Endothelial cell (in vitro differentiated cells): ENCODE measurements at places on chromosomes 16 and 17.

DNA sequence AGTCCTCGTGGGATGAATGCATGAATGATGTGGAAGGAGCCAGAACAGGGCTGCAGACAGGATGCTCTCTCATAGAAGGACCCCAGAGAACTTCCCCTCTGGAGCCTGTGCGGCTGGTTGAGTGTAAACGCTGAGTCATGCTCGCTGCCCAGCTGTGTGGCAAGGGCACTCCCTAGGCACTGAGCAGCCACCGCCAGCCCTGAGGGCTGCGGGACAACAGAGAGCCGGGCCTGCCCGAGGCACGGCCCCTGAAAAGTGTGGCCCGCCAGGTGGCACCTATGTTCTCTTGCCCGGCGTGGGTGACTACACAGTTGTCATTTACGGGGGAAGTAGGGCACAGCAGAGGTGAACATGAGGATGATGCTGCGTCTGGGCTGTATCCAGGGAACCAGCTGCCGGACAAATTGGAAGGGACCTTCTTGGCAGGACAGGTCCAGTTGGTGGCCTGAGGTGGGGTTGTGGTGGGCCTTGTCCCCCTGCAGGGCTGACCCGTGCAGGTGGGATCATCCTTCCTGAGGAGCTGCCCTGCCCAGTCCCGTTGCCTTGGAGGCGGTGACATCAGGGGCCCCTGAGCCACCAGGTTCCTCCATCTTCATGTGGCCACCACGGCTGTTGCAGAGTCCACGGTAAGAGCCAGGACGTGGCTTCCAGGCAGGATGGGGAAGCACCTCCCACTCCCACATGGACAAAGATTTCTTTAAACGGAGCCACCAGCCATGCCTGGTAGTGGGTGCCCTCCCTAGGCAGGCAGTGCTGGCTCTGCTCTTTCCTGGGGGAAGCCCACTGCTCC lies 94.8 kb upstream of the CBX4 start:
- DNase-seq = no peak

DNA sequence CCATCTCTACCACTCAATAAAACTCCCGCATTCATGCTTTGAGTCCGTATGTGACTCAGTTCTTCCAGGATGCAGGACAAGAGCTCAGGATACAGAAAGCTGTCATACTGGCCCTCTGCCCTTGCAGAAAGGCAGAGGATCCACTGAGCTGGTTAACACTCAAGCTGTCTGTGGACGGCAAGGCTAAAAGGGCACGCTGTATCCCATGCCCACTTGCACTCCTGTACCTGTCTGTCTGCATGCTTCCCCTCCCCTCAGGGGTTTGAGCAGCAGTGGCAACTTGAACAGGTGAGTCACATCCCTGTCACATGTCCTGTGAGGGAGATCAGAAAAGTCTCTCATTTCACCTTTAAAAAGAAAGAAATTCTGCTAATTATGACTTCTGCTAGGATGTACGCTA lies 293.8 kb downstream of the HS3ST3B1 start:
- DNase-seq = no peak

DNA sequence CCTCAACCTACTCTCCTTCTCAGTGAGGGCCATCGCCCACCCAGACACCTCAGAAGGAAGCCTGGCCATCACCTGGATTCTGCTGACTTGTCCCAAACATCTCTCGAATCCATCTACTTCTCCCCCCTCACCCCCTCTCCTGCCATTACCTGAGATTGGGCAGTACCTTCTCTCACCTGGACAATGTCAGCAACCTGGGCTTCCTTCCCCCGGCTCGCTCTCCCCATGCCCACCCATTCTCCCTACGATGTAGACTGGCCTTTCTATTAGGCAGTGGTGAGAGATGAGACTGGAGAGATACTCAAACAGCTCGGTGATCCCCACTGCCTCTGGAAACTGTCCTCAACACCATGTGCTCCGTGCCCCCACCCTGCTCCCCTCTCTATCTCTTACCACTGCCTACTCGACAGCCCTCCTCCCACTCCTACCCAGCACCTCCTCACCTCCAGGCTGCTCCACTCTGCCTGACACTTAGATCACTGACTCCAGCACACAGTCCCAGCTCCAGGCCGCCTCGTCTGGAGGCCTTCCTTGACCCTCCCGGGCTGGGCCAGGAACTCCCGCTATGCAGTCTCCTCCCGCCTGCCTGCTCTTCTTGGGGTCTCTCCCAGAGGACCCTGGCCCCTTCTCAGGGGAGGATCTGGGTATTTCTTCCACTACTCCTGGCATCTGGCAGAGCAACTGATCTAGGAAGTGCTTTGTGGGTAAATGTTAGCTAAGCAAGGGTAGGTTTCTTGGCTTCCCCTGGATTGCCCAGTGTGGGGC lies 235.8 kb upstream of the NLRP1 start:
- no peak for DNase-seq

GRCh38 chr16:31460582-31461002 lies 1.3 kb downstream of the ARMC5 start:
- no peak for DNase-seq

DNA sequence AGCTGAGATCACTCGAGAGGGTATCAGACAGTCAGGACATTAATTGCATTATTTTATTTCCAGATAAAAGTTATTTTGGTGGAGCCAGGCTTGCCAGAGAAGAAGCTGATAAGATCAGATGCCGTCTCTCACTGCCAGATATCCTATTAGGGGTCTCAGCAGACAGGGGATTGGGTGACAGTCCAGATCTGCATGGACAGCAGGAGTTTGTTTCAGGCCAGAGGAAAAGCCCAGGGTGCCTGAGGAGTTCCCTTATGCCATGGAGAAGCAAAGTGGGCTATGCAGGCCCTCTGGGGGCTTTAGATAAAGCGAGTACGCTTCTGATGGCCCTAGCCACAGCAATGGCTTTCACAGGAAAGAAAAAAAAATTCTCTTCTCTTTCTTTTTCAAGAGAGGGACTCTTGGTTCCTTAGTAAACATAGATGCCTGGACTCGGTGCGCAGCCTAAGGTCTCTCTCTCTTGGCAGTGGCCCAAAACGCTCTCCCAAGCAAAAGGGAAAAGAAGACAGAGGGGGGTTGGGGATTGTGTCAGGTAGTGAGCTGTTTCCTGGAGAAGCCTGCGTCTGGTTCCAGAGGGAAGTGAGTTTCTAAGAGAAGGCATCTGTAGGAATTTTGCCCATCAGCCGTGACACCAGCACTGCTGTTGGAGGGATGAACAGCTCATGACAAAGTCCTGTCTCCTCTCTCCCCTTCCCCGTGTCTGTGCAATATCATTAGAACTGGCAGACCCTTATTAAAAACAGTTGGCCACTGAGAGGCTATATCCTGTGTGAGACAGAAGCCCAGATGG lies 166.3 kb upstream of the FOXF1 start:
- DNase-seq = no peak

GRCh38 chr17:4806456-4806776 lies 536 bp upstream of the PLD2 start:
- DNase-seq = no peak

DNA sequence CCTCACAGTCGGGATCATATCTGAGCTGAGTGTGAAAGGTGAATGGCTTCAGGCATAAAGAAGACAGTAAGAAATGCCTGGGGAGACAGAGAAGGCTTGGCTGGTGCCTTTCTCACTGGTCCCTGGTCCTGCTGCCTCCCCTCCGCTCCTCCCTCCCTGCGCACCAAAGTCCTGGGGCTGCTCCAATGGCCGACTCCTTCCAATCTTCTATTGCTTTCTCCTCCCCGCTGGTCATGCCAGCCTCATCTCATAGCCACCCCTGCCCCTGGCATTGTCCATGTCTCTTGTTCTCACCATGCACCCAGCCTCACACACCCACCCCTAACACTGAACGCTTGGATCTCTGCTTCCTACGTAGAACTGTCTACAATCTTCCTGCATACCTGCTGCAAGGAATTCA lies 18.0 kb downstream of the TLE7 start:
- no peak for DNase-seq

GRCh38 chr16:25966172-25967097 lies 274.7 kb downstream of the HS3ST4 start:
- DNase-seq = no peak

DNA sequence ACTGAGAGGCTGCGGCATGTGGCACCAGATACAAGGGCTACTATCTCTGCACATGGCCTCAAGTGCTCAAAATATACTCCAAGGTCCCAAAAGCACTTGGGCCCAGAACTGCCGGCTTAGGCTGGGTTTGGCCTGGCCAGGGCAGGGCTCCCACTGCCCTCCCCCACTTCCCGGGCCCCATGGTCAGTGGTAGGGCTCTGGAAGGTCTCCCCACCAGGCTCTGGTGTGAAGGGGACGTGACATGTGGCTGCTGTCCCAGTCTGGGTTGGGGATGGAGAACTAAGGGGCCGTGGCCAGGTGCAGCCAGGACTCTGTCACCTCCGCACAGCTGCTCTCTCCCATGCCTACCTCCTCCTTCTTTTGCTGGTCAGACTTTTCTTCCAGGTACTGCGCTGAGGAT lies 5.7 kb upstream of the PAM16 start:
- DNase-seq = no peak

- no peak for DNase-seq
Measured at GRCh38 chr16:80366023-80366422, 174.8 kb upstream of the DYNLRB2 start.

DNA sequence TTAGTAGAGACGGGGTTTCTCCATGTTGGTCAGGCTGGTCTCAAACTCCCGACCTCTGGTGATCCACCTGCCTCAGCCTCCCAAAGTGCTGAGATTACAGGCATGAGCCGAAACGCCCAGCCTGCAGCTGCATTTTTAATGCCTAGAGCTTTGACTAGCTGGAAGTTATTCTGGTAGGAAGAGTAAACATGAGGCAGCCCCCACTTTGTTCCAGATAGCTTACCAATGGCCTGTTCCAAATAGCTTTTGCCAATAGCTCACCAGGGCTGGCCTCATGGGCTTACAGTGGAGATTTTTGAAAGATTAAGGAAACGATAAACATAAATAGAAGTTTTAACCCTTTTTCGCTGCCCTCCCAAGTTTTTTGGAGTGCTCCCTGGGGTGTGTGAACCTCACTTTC lies 9.8 kb downstream of the TRPV2 start:
- no peak for DNase-seq

DNA sequence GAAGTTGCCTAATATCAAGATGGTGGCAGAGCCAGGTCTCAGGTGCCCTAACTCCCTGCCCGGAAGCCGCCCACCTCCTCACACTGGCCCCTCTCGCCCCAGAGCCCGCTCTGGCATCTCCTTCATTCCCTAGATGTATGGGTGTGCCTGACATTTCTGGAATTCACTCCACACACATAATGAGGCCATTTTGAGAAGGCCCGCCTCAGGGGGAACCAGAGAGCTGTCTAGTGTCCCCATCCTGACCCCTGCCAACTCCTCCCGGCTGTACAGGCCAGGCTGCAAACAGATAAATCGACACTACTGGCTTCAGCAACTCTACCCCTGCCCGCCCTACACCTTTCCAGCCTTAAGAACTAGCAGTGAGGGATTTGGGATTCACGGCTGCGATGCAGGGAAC lies 7.7 kb downstream of the WNT3 start:
- DNase-seq = no peak

- no peak for DNase-seq
Measured at GRCh38 chr16:52515068-52515671, 31.8 kb downstream of the TOX3 start.

DNA sequence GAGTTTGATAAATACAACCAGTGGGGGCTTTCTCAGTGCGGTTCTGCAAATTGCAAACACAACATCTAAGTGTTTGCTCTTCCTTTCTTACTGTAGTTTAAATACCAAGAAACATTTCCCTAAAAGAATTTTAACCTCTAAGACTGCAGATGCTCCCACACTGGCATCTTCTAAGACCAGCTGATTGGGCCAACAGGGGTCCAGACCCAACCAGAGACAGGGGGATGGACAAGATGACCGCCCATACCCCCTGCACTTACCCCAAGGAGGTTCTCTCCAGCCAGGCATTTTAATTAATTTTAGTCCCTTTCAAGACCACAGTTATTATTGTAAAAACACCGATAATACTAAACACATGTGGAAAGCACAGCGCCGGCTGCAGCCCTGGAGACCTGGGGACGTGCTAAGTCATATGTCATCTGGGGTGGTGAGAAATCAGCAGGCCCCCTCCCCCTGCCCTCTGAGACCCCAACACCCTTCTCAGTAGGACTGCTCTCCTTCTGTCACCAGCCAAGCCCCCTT lies 242.3 kb downstream of the SOX9 start:
- DNase-seq = no peak

DNA sequence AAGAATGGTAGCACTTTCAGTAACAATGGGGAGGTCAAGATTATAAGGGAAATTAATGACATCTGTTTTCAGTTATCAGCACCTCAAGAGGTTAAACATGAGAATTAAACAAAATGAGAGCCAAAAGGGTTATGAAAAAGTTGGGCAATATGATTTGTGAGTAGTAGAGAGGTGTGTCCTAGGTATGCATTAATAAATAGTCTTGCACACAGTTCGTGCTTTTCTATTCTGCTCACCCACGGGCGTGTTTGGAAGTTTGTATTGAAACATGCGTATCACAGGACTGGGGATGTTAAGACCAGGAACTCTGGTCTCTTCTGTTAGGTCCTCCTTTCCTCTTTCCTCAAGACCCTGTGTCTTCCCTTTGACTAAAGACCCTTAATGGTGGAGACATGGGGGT lies 6.0 kb downstream of the BPTF start:
- no peak for DNase-seq

DNA sequence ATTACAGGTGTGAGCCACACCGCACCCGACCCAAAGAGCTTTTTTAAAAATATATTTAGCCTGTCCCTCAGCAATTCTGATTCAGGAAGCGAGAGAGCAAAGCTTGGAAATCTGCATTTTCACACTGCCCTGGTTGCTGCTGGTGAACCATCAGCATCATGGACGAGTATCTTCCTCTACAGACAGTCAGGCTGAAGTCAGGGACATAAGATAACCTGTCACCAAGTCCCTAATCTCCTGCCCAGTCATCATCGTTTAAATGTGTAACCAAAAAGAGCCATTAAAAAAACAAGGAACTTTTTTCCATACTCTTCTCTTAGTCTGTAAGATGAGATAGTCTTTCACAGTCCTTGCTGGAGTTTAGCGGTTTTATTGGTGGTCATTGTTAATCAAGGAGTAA lies 6.7 kb downstream of the PMM2 start:
- no peak for DNase-seq

- DNase-seq = peak; percentile 57
Measured at GRCh38 chr16:69397821-69398521, 12.2 kb upstream of the TERF2 start.

DNA sequence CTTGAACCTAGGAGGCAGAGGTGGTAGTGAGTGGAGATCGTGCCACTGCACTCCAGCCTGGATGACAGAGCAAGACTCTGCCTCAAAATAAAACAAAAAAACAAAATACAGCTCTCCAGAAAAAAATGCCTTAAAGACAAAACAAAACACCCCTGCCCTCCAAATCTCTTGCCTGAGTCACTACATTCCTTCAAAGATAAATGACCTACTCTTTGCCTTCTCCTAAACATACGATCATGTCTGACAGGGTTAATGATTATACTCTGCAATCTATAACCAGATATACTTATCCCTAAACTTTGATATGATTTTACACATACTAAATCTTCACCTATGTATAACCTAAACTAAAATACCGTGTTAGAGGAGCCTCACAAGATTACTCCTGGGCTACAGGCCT lies 1.4 kb upstream of the SETD6 start:
- no peak for DNase-seq

GRCh38 chr16:69012906-69013305 lies 92.5 kb upstream of the HAS3 start:
- no peak for DNase-seq
